ENCODE measurements at places on chromosomes 16 and 17.

DNA sequence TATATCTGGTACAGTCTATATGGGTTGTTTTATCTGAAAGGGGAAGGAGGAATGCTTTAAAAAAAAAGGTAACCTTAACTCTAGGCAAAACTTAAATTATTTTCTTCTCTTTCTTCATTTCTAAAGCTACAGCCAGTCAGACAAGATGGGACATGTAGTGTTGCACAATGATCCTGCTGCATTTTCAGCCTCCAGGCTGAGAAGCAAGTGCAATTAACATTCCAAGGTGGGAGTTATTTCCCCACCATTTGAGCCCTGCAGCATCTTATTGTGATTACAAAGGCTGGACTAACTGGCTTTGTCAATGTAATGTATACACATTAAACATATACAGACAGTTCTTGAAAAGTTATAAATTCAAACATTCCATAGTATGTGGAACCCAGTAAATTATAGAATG lies 22.6 kb upstream of the NF1 start:
- DNase-seq, result no peak

- DNase-seq, result no peak
Measured at GRCh38 chr17:31327534-31328159, 6.2 kb upstream of the EVI2A start.

DNA sequence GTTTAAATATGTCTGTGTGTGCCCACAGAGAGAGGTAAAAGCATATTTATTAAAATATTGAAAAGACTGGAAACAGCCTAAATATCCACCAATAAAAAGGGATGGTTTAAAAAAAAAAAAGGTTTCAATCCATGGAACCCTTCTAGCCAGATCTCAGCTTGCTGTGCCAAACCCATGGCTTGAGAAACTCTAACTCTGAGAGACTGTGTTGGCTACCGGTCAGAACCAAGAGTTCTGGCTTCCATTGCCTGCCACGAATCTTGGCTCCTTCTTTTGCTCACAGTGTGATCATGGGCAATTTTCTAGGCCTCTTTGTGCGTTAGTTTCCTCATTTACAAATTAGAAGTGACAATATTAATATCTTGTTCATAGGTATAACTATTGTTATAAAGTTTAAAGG lies 201.3 kb upstream of the IRX3 start:
- DNase-seq, result no peak

- no peak for DNase-seq
Measured at GRCh38 chr17:27544350-27545131, 86.4 kb upstream of the LGALS9 start.

GRCh38 chr17:44144966-44145739 lies 3.4 kb downstream of the HROB start:
- no peak for DNase-seq

Measured in activated T-helper 1 cell treated with anti-CD3 and anti-CD28 coated beads, Interleukin-2, amount 50 U/mL, for 16 hours (primary cell).